ENCODE measurements at places on chromosomes 5 and 9.

GRCh38 chr5:33231214-33231710, 209.5 kb upstream of the TARS1 start:
- no peak for DNase-seq

- no peak for DNase-seq
Measured at GRCh38 chr5:139925216-139925562, 117.9 kb downstream of the NRG2 start.

DNA sequence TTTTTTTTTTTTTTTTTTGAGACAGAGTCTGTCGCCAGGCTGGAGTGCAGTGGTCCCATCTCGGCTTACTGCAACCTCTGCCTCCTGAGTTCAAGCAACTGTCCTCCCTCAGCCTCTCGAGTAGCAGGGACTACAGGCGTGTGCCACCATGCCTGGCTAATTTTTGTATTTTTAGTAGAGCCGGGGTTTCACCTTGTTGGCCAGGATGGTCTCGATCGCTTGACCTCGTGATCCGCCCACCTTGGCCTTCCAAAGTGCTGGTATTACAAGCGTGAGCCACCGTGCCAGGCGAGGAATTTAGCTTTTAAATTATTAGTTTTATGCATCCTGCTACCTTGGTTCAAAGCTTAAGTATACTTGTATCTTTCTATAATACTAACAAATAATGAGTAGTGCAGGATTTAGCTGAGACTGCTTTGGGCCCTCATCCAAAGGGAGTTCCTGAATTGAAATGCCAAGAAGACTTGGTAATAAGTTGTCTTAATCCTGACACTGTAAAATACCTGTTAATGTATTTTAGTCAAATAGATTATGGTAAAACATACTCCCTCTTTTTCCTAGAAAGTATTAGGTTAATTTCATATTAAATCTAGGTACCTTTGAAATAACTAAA, 5.0 kb downstream of the CDC42SE2 start:
- DNase-seq, result no peak

GRCh38 chr9:123695386-123695785, 234.5 kb downstream of the DENND1A start:
- DNase-seq, result no peak

Data from progenitor cell of endocrine pancreas (in vitro differentiated cells).